ENCODE measurements at places on chromosomes 13 and 19.

DNA sequence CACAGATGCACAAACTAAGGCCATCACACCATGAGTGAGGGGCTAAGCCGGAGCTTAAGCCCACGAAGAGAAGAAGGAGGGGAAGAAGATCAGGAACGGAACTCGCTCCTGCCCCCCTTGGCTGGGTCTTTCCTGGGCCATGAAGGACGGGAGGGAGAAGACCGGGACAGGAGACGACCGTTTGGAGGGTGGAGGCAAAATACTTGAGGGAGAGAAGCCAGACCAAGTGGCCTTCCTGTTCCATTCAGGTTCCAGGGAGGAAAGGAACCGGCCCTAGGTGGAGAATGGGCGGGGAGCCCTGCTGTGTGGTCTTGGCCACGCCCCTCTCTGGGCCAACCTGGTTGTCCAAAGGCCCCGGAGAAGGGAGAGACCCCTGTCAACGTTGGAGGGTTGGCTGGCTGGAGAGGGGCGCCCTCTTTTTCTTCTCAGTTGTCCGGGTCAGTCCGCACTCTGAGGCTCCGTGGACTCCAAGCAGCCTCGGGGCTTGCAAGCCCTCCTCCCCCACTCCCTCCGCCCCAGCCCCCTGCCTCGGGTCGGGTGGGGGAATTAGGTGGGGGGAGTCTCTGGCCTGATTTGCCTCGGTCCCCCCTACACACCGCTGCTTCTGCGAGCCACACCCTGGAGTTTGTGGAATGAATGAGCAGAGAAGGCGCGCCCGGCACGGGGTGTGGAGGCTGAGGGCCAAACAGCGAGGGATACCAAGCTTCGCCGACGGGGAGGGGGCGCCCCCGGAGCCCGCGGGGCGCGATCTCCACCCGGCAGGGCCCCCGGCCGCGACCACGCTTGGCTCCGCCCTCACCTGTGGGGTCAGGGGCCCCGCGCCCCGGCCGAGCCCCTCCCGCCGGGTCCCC, 757 bp downstream of the FBN3 start:
- no peak for DNase-seq

GRCh38 chr19:14089662-14090508, 666 bp downstream of the SAMD1 start:
- peak; percentile 27 for DNase-seq

DNA sequence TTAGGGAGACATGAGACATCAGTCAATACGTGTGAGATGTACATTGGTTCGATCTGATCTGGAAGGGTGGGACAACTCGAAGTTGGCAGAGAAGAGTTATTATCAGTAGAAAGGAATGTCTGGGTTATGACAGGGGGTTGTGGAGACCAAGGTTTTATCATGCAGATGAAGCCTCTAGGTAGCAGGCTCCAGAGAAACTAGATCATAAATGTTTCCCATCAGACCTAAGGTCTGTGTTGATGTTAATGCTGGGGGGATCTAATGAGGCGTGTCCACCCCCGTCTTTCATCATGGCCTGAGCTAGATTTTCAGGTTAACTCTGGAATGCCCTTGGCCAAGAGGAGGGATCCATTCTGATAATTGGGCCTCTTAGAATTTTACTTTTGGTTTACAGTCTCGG, 187.0 kb upstream of the KL start:
- DNase-seq: no peak

- peak; percentile 75 for DNase-seq
These were observed 2.7 kb downstream of the JUND start for GRCh38 chr19:18278521-18279265.

- no peak for DNase-seq
These were observed 224.2 kb upstream of the STARD13 start for GRCh38 chr13:33509642-33510229.

DNA sequence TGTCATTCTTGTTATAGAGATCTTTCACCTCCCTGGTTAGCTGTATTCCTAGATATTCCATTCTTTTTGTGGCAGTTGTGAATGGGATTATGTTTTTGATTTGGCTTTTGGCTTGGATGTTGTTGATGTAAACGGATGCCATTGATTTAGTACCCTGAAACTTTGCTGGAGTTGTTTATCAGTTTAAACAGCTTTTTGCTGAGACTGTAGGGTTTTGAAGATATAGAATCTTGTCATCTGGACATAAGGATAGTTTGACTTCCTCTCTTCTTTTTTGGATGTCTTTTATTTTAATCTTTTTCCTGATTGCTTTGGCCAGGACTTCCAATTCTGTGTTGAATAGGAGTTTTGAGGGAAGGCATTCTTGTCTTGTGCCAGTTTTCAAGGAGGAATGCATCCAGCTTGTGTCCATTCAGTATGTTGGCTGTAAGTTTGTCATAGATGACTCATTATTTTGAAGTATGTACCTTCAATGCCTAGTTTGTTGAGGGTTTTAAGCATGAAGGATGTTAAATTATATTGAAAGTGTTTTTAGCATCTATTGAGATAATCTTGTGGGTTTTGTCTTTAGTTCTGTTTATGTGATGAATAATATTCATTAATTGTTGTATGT, 16.8 kb downstream of the ZNF431 start:
- DNase-seq: no peak

DNA sequence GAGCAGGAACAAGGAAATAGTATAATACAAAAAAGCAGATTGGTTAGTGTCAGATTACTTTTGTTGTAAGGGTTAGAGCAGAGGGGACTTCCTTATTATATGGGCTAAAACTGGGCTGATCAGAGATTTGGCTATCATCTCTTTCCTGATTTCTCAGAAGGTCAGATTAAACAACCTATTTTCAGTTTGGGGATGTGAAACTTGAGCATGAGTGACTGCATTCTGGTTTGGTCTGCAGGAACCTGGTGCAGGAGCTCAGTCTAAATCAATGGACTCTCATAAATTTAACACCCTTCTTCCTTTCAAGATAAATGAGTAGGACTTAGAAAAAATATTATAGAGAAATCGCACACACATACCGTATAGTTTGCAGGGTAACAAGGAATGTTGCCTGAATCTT, 12.9 kb upstream of the RFXAP start:
- no peak for DNase-seq

DNA sequence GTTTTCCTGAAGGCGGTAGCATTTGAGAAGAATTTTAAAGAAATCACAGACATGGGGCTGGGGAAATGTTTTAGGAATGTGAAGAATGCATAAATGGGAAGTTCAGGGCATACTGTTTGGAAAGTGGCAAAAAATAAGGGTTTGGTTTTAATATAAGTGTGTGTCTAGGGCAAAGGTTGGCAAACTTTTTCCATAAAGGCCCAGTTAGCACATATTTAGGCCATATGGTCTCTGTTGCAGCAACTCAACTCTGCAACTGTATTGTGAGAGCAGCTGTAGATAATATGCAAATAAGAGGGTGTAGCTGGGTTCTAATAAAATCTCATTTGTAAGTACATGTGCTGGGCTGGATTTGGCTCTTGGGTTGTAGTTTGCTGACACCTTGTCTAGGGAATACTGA, 521.9 kb downstream of the DIAPH3 start:
- no peak for DNase-seq

DNA sequence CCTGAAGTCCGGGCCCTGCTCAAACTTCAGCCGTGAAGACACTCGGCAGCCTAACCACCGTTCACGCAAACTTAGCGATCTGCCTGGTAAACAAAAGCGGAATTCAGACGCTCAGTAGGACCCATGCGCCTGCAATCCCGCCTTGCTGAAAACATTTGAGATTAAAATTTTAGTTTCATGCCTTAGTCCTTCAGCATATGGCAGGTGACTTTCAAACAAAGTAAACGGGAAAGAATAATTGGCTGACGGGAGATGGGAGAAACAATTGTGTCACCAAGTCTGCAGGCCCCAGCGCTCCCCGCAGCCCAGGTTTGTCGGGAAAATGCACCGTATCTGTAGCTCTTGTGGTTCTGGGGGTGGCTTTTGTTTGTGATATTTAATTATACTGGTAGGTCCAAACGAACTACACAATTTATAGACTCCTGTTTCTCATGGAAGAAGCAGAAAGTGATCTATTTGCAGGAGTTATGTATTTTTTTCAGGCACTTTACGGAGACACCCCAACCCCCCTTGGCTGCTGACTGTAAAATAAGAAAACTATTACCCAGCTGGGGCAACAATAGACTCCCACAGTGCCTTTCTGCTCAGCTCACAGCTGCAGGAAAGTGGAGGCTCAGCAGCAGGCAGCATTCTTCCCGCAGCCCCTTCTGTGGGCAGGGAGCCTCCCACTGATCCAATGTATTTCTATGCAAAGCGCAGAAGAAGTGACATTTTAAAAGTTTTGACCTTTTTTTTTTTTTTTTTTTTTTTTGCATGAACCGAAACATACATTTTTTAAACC, 94.8 kb downstream of the SOX1 start:
- no peak for DNase-seq

GRCh38 chr13:48232420-48233045, 473 bp upstream of the ITM2B start:
- no peak for DNase-seq

DNA sequence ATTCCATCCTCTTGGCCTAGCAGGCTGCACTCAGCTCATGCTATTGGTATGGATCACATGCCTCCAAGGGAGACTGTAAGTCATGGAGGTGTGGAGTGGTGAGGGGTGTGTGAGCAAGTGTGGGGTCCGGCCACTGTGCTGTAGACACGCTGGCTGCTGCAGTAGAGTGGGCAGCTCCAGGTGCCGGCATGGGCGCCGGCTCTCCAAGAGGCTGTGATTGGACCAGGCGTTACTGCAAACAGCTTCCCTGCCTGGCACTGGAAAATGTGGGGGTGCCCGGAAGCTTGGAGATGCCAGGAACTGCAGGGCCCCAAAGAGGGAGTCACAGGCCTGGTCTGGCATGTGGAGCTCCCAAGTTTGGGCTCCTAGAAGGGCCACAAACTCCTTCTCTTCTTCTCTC, 245.7 kb downstream of the GPC6 start:
- DNase-seq: no peak

DNA sequence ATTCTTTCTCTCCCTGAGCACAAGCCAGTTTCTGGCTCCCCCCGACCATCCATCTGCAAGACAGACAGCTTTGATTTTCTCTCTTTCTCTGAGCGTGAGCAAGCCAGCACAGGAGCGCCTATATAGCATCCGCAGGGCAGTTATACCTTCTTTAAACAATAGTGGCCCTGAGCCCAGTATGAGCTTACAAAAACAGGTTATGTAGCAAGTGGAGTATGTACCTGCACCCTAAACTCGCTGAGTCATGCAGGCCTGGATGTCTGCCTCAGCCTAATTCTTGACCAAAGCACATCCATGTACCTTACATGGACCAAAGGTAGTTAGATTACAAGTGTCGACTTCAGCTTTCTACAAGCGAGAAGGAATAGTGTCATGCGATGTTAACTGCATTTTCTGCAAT, 61.7 kb downstream of the RAP2A start:
- no peak for DNase-seq

Data from CD4-positive, alpha-beta T cell treated with Interleukin-4 for 1 hour (primary cell).